ENCODE measurements at places on chromosomes 7 and 10.

GRCh38 chr10:80583685-80584084 lies 46.0 kb downstream of the SH2D4B start:
- DNase-seq = no peak

GRCh38 chr7:111424768-111425167 lies 137.5 kb downstream of the IMMP2L start:
- DNase-seq = no peak

DNA sequence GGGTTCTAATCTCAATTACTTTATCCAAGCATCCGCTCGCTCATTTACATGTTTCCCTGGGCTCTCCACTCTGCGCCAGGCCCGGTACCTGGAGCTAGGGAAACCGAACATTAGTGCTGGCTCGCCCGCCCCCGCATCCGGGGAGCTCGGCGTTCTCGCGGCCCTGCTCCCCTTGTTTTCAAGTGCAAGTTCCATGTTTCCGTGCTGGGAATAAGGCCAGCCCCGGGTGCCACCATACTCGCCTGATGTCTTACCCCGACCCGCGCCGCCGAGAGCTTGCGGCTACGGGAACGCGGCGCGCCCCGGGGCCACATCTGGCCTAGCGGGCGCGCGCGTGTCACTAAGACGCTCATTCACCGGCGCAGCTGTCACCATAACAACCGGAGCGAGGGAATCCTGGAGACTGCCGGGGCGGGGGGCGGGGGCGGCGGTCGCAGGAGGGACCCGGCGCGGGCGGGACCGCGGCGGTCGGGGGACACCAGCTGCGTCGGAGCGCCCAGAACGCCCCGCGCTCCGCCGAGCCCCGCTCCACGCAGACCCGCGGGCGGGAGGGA lies at the start of gene NEURL1:
Gene NEURL1, plus strand, starts transcription at position 344 of the 554 bp plus-strand sequence. CDS start 683 bp downstream, outside the sequence.
- no peak for DNase-seq

DNA sequence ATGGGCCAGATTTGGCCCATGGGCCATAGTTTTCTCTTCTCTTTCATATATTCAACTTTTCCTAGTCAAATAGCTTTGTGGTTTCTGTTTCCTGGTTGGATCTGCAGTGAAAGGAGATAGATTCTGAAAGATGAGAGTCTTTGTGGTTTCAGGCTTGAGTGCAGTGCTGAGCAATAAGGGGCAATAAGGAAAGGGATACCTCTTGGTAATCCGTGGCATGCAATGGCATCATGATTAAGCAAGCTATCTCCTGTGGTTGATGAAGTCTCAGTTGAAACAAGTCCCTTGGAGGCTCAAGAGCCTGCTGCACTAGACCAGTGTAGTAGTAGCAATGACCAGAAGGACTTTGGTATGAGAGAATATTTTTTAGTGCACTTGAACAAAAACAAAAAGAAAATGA lies 187.7 kb upstream of the CNTNAP2 start:
- DNase-seq = no peak

GRCh38 chr10:22550732-22551131 lies 163.6 kb downstream of the PIP4K2A start:
- DNase-seq = peak; percentile 64

DNA sequence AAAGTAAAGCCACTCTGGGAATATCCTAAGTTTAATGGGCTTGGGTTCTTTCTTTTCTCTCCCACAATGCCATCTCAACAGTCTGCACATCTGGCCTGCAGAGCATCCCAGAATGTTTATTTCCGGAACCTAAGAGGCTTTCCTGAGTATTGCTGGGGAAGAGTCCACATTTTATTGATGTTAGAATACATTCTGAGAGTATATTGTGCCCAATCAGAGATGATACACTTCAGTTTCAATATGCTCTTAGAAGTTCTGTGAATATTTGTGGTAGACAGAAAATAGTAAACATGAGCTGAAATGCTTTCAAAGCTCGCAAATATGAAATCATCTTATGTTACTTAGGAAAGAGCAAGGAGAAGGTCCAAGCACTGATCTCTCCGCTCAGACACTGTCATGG lies 200.6 kb downstream of the TWIST1 start:
- DNase-seq = no peak

DNA sequence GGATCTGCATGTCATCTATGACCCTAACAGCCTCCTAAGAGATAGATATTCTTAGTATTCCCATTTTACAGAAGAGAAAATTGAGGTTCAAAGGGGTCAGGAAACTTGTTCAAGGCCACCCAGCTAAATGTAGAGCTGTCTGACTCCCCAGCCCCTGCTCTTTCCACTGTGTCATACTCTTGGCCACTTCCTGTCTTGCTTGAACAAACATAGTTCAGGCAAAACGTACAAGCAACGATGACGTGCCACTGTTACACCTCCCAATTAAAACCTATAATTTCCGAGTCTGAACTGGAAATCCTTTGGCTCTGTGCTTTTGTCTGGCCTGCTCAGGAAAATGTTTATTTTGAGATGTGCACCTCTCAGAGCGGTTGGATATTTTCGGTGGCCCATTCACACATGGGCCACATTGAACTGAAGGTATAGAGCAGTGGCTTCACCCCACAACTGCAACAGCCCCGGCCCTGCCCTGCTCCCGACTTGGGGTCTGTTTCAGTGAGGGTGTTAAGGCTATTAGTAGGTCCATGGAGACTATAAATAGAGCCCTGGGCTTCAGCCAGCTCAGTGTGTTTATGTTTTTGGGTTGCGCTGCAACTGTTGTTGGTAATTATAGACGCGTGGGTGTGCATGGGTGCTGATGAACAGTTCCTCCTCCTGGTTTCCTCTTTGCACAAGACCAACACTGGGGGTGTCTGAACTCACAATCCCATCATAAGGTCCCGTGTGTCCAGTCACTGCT lies 172.3 kb upstream of the ADO start:
- DNase-seq = no peak

- DNase-seq = no peak
These were observed 99.7 kb upstream of the IFRD1 start for GRCh38 chr7:112350585-112350984.

GRCh38 chr7:1927937-1928644 lies 258.0 kb downstream of the ELFN1 start:
- no peak for DNase-seq

GRCh38 chr10:72319416-72320254 lies 35.1 kb downstream of the DNAJB12 start:
- DNase-seq = peak; percentile 70

- DNase-seq = no peak
These were observed 57.3 kb downstream of the COPG2 start for GRCh38 chr7:130611218-130611617.

GRCh38 chr7:144853542-144853941 lies 17.7 kb upstream of the TPK1 start:
- no peak for DNase-seq

- no peak for DNase-seq
These were observed 19.1 kb downstream of the ABLIM1 start for GRCh38 chr10:114638821-114639625.

GRCh38 chr7:68432585-68432984 lies 1165.7 kb upstream of the AUTS2 start:
- no peak for DNase-seq

DNA sequence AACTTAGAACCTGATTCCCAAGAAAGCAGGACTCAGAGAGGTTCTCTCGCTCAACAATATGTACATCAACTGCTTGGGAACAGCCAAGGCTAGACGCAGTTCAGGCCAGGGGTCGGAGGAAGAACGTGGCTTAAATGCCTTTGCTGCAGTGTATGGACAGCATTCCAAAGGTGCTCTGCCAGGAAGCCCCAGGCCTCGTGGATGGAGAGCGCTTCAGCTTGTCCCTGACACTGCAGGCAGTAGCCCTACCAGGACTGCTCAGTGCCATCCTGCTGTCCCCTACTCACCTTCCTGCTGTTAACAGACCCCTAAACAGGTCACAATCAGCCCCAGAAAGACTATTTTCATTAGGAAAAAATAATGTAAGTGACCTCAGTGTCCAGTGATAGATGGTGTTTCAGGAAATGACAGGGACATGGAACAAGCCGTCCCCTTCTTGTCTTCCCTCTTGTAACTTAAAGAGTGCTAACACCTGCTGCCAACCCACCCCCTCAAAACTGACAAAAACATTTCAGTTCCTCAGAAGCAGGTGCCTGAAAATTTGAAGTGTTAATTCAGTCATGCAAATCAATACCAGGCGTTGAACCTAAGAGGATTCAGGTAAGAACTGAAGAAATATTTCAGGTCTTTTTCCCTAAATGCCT lies 16.5 kb downstream of the CREB3L2 start:
- no peak for DNase-seq

GRCh38 chr7:47505312-47506007 lies 76.5 kb downstream of the TNS3 start:
- DNase-seq = no peak

- DNase-seq = no peak
These were observed 152.9 kb upstream of the ASAH2 start for GRCh38 chr10:50404021-50404773.

- DNase-seq = no peak
These were observed 15.5 kb upstream of the CPXM2 start for GRCh38 chr10:123906884-123907652.

DNA sequence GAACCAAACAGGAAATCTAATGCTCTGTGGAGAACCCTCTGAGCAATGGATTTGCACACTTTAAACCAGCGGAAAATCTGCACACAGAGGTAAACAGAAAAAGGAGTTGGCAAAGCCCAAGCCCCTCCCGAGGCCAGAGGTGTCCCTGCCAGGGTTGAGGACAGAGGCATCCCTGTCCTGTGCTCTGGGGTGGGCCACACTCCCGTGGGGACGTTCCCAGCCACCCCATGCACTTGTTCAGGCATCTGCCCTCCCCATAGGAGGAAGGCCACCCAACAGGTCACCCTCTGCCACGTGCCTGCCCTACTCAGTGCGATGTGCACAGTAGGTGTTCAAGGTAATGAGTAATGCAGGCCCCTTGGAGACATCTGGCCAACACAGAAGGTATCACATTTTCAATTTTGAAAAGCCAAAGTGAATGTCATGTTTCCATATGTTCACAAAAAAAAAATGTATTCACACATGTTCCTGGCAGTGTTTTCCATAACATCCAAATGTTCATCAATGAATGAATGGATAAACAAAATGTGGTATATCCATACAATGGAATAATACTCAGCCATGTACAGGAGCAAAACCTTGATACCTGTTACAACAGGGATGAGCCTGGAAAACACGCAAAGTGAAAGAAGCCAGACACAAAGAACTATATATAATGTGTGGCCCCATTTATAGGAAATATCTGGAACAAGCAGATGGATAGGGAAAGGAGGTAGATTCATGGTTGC lies 108.1 kb downstream of the EBF3 start:
- no peak for DNase-seq

DNA sequence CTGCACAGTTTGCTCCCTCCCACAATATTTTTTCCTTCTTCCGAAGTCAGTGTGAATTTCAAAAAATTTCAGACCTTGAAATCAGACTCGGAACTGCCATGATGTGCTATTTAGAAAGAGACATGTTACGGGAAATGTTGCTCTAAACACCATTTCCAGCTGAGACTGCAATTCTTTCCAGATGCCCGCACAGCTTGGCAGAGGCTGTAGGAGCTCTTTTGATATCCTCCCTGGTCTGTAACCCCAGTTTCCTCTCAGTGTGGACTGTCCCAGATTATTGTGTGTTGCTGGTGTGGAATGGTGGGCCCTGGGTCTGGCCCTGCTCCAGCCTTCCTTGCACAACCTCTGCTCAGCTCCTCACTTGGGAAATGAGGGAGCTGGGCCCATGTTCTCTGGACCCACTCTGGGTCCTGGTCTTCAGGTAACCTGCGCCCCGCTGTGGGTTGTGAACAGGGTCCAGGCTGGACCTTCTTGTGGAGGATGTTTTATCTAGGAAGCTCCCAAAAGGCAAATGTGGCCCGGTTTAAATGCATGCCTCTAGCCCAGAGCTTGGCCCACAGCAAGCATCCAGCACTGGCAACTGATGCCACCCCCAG lies 172.8 kb upstream of the CXCL12 start:
- no peak for DNase-seq

- DNase-seq = no peak
These were observed 989.3 kb downstream of the LRMDA start for GRCh38 chr10:76420725-76421124.

- DNase-seq = no peak
These were observed 32.5 kb upstream of the FAM133B start for GRCh38 chr7:92622685-92623084.

DNA sequence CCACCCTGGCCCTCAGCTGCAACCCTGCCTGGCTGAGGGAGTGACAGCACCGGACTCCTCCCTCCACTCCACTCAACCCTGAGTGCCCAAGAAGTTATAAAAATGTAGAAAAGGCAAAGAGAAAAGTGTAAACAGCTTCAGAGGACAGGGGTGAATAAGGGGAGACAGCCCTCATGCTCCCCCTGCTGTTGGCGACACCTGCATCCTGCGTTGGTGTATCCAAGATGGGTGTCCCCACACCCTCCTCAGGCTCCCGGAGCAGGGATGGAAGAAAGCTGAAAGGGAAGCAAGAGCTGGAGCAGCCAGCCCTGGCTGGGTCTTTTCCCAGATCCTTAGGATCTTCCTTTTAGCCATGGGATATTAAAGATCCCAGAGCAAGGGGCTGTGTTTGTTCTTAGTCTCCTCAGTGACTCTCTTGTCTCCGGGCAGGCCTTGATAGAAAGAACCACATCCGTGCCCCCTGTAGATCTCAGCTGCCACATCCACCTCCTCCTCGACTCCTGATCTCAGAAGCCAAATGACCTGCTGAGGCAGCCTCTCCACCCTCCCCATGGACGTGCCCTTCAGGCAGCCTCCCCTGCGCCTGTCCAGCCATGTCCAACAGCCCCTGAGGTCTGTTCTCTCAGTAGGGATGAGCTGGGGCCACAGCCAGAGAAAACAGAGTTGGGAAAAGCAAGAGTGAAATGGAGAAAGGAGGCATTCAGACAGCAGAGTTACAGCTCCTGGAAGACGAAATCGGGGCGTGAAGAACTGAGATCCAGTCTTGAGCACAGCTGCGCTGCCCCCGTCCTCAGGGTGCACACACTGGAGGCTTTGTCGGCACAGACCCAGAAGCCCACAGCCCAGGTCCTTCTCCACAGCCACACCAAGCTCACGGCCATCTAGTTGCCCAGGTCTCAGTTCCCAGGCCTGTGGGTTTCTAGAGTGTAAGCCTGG lies 6.8 kb downstream of the FAM131B start:
- DNase-seq = no peak

DNA sequence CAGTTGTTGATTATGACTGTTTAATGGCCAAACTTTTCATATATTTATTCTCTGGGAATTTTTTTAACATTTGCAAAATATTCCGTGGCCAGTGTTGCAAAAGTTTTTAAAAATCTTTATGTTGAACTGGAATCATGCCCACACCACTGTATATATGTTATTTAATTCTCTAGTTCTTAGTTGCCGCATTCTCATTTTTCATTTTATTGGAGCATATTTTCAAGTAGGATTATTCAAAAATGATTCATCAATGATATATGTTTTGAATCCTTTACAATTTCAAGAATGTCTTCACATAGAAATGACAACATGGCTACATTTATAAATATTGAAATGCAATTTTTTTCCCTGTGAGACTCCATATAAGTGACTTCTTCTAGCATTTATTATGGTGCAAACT lies 188.6 kb upstream of the LRRTM3 start:
- DNase-seq = no peak

GRCh38 chr7:28618383-28618782 lies 206.1 kb downstream of the CREB5 start:
- no peak for DNase-seq

Data from stimulated activated CD8-positive, alpha-beta memory T cell treated with anti-CD3 and anti-CD28 coated beads, Interleukin-7, amount 100 ng/mL, for 1 hour (primary cell).